ENCODE measurements at places on chromosomes 16 and 17. TPM values are rescaled to one million over a fixed set of nuclear protein-coding genes. Genes with fewer than 3 reads are reported as not detected.
A peak's percentile ranks its signal among the peaks of the same experiment; 100 is the strongest.

Gene C16orf54
- total RNA-seq = 0.39 TPM

DNA sequence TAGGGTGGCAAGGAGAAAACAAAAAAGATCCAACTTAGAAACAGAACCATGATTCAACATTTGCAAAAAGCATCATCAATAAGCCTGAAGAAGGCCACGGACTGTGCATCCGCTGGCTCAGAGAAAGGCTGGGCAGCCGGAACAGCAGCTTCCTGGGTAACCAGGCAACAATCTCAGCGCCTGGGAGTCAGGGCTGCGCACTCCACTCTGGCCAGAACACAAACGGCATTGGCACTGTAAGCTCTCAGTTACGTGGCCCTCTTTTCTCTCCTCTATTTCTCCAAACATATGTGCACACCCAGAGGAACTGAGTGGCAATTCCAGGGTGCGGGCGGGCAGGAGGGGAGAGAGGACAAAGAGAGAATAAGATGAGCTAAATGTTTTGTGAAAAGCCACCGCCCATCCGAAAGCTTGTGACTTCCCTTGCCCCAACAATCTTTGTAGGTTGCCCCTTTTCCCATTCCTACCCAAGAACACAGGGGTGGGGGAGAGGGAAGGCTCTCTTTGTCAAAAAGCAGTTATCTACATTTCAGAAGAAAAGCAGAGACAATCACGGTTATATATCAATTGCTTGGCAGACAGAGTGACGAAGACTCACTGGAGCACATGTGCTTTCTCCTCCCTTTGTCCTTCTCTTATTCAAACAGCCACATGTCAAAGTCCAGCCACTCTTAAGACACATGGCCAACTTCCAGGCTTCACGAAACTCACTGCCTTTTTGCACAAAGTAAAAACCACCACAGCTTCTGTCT is 6.6 kb upstream of the GHDC start:
- H3K27me3 ChIP-seq = no peaks in the 10 kb centered on the region
- H3K4me3 ChIP-seq = no peak overlapping the region
- H3K36me3 ChIP-seq = peaks cover 43% of the 10 kb centered on the region
- H3K27ac ChIP-seq = no peak overlapping the region
- peak; percentile 82 for DNase-seq

Gene NOG
- 7.6 TPM for total RNA-seq

Gene OGFOD1
- 56.3 TPM for total RNA-seq

Gene C16orf87
- total RNA-seq = 15.1 TPM

DNA sequence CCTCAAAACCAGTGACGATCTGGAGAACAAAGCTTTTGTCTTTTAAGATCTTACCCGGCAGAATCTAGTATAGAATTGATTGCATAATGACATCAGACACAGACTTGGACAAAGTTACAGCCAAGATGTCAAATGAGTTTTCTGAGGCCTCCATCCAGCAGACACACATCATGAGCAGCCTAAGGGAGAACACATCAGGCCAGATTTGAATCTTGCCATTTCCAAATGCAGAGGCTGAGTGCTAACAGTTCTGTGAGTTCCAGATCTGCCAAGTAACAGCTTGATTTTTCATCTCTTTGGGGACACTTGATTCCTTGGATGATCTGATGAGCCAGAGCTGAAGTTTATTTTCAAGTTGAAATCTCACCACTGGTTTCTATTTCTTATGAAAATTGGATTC is 21.0 kb downstream of the NOG start:
- H3K27ac ChIP-seq = no peak overlapping the region
- H3K36me3 ChIP-seq = no peaks in the 10 kb centered on the region
- H3K27me3 ChIP-seq = no peaks in the 10 kb centered on the region
- no peak for DNase-seq
- no peak overlapping the region for H3K4me3 ChIP-seq

- H3K4me3 ChIP-seq = no peak overlapping the region
- H3K4me1 ChIP-seq = peaks cover 8% of the 10 kb centered on the region
- H3K27ac ChIP-seq = no peak overlapping the region
Observed at GRCh38 chr17:42087042-42087701, 11.1 kb downstream of the ZNF385C start.

GRCh38 chr16:959232-960040 is 11.3 kb downstream of the LMF1 start:
- DNase-seq = no peak
- H3K36me3 ChIP-seq = peaks cover 17% of the 10 kb centered on the region
- H3K27ac ChIP-seq = no peak overlapping the region
- no peak overlapping the region for H3K4me3 ChIP-seq

Gene MEIOB
- total RNA-seq = 2.6 TPM

Gene SLC47A1
- 47.3 TPM for total RNA-seq

Gene KRTAP1-1
- not detected for total RNA-seq

DNA sequence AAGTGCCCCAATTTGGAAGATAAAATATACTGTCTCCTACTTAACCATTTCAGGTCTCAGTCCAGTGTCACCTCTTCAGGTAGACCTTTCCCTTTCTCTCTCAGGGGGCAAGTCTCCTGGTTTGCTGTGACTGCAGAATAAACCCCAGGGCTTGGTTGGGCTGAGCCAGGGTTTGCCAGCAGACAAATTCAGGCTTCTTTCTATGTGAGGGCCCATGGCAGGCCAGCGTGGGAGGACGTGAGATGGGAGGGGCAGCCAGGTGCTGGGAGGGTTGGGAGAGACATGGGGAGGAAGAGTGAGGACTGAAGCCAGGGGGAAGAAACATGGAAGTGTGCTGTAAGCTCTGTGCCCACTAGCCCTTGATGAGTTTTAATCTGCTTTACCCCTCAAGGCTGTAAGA is 163.2 kb downstream of the SPECC1 start:
- no peak overlapping the region for H3K27ac ChIP-seq
- no peak for DNase-seq
- H3K4me1 ChIP-seq = peaks cover 13% of the 10 kb centered on the region
- no peaks in the 10 kb centered on the region for H3K36me3 ChIP-seq
- H3K27me3 ChIP-seq = no peaks in the 10 kb centered on the region

DNA sequence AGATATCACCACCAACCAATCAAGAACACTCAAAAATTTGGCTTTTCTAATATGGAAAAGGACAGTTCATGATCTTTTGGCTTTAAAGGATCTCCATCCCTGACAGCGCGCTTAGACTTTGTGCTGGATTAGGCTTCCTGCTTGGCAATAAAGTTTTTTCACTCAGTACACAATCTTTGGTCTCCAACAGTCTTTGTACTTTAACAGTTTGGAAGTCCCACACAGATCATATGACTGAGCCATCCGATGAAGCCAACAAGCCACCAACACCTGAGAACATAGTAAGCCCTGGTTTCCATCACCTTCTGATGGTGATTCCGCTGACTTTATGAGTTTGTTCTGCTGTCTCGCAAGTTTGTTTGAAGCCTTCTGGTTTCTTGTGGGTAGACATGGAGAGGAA is 34.3 kb downstream of the SMURF2 start:
- no peaks in the 10 kb centered on the region for H3K36me3 ChIP-seq
- H3K27me3 ChIP-seq = no peaks in the 10 kb centered on the region
- no peak for DNase-seq
- no peak overlapping the region for H3K27ac ChIP-seq
- no peak overlapping the region for H3K4me3 ChIP-seq
- no peaks in the 10 kb centered on the region for H3K4me1 ChIP-seq

Gene MT1G
- 1.9 TPM for total RNA-seq

Gene TP53TG3D
- total RNA-seq = not detected

Gene GOSR2
- 42.1 TPM for total RNA-seq

DNA sequence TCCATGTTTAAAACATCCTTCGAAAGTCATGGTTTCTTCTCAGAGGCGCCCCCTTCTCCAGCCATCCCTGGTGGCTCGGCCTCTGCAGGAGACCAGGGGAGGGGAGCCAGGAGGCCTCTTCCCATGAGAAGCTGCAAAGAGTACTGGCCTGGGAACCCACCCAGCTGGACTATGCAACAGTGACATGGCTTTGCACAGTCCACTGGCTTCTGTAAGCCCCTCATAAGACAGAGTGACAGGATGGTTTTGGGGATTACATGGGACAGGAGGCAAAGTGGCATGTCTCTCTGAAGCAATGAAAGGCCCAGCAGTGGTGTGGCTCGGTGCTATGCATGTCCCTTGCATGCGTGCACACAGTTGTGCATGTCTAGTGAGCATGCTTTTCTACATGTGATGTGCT is 99.5 kb downstream of the C16orf78 start:
- H3K36me3 ChIP-seq = no peaks in the 10 kb centered on the region
- no peak overlapping the region for H3K4me3 ChIP-seq
- H3K27me3 ChIP-seq = no peaks in the 10 kb centered on the region
- H3K4me1 ChIP-seq = peaks cover 13% of the 10 kb centered on the region
- no peak for DNase-seq

- H3K36me3 ChIP-seq = no peaks in the 10 kb centered on the region
- DNase-seq = no peak
- no peak overlapping the region for H3K27ac ChIP-seq
- H3K4me1 ChIP-seq = no peaks in the 10 kb centered on the region
- no peaks in the 10 kb centered on the region for H3K27me3 ChIP-seq
- H3K4me3 ChIP-seq = no peak overlapping the region
Observed at GRCh38 chr16:17038415-17038814, 432.3 kb downstream of the XYLT1 start.

- H3K4me1 ChIP-seq = no peaks in the 10 kb centered on the region
- no peak overlapping the region for H3K27ac ChIP-seq
- peaks cover 30% of the 10 kb centered on the region for H3K36me3 ChIP-seq
- H3K27me3 ChIP-seq = no peaks in the 10 kb centered on the region
- H3K4me3 ChIP-seq = no peak overlapping the region
Observed at GRCh38 chr16:71780521-71781089, 28.0 kb downstream of the AP1G1 start.

DNA sequence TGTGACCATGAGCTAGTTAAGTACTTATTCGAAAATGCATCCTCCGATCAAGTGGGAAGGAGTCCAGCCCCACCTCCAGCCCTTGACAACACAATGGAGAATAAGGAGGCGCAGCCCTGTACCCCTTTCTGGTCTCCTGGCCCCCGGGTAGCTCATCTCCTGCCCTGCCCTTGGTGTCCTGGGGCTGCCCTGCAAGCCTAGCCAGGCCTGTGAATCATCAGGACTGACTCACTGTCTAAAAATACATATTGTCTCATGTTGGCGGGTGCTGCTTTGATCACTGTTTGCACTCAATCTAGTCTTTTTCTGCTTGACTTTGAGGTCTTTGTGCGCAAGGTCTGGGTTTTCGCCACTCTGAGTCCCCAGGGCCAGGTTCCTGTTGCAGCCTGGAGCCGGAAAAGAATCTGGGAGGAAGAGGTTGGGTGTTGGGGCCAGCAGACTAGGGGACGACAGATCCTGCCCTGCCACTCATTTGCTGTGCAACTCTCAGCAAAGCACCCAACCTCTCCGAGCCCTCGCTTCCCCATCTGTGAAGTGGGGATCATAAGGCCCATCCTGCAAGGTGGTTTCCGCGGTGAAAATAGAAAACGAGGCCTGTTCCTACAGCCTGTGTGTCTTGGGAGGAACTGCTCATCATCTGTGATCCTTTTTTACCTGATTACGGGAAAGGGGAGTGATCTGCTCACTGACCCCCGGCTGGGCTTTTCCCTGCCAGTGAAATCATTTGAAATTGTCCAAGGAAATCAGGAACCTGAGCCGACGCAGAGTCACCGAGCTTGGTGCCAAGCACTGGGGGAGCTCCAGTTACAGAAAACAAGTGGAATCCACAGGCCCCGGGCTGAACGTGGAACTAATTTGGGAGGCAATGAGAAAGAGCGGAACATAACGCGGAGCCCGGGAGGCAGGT is 230.4 kb downstream of the PARN start:
- H3K27me3 ChIP-seq = no peaks in the 10 kb centered on the region
- H3K27ac ChIP-seq = peak overlapping the region; percentile 43
- no peak for DNase-seq
- no peaks in the 10 kb centered on the region for H3K4me1 ChIP-seq
- H3K4me3 ChIP-seq = no peak overlapping the region

DNA sequence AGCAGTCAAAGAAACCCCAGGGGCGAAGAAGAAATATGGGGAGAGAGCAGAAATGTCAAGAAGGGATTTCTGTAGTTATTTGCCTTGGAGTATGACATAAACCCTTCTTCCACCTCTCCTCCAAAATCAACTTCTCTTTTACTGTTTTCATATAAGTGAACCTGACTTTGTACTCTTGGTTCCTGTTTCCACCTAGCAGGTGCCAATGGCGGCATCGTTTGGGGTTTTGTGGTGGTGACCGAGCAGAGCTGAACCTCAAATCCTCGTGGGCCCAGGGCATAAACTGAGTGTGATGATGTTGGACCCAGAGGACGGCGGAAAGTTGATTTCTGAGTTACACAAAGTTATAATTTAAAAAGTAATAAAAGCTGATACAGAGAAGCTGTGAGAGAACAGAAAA is 39.6 kb upstream of the PSMD7 start:
- H3K4me3 ChIP-seq = no peak overlapping the region
- no peaks in the 10 kb centered on the region for H3K36me3 ChIP-seq
- no peaks in the 10 kb centered on the region for H3K27me3 ChIP-seq
- DNase-seq = no peak
- H3K4me1 ChIP-seq = no peaks in the 10 kb centered on the region

All from spinal cord (tissue), 10 donors.